Choroid plexus epithelial cell (primary cell): ENCODE measurements at places on chromosomes 1 and 21.

GRCh38 chr21:15152591-15152990 is 87.8 kb upstream of the NRIP1 start:
- no peak for DNase-seq

GRCh38 chr1:4656533-4657140 is 2.2 kb downstream of the AJAP1 start:
- no peak for DNase-seq

DNA sequence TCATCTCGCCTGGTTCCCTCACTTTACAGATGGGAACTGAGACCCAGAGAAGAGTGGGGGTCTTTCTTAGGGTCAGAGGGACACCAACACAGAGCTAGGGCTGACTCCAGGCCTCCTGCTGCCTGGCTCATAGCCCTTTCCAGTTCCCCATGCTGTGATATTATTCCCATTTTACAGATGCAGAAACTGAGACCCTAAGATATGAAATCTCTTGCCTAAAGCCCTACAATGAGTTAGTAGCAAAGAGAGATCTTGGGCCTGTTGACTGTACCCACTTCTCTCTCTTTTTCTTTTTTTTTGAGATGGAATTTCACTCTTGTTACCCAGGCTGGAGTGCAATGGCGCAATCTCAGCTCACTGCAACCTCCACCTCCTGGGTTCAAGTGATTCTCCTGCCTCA is 49.9 kb downstream of the SLC9A1 start:
- no peak for DNase-seq

DNA sequence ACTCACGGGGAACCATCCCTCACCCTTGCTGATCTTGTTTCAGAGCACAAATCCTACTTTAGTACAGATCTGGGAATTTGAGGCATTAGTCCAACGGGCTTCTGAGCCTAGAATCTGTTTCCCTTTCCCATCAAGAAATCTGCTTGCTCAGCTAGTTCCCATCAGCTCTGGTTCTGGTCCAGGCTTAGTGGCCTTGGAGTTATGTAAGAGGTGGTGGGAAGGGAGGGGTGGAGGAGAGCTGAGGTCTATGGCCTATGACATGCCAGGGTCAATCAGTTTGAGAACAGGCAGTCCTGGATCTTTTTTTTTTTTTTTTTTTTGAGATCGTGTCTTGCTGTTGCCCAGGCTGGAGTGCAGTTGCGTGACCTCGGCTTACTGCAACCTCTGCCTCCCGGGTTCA is 4.1 kb downstream of the GSTM1 start:
- DNase-seq, result no peak

- DNase-seq, result no peak
Observed at GRCh38 chr1:235767795-235768194, 98.9 kb downstream of the LYST start.

DNA sequence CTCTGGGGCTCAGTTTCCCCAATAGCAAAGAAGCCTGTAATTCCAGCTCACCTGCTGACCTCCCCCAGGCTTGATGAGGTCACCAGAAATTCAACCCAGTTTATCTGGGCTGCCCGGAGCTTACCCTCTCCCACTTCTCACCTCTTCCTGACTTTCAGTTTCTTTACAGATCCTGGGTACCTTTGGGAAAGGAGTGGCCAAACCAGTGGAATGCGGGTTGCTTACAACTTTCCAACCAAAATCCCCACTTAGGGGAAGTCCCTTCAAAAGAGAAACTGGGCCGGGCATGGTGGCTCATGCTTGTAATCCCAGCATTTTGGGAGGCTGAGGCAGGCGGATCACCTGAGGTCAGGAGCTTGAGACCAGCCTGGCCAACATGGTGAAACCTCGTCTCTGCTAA is 5.9 kb upstream of the MARCKSL1 start:
- no peak for DNase-seq

- no peak for DNase-seq
Observed at GRCh38 chr1:58931024-58931423, 147.2 kb upstream of the JUN start.

- peak; percentile 42 for DNase-seq
Observed at GRCh38 chr1:196516373-196516772, 91.9 kb downstream of the KCNT2 start.
